GM13977 (cell line): ENCODE measurements at places on chromosomes 1 and 21.

GRCh38 chr1:101203820-101204540 is 32.8 kb upstream of the S1PR1 start:
- no peak for DNase-seq

DNA sequence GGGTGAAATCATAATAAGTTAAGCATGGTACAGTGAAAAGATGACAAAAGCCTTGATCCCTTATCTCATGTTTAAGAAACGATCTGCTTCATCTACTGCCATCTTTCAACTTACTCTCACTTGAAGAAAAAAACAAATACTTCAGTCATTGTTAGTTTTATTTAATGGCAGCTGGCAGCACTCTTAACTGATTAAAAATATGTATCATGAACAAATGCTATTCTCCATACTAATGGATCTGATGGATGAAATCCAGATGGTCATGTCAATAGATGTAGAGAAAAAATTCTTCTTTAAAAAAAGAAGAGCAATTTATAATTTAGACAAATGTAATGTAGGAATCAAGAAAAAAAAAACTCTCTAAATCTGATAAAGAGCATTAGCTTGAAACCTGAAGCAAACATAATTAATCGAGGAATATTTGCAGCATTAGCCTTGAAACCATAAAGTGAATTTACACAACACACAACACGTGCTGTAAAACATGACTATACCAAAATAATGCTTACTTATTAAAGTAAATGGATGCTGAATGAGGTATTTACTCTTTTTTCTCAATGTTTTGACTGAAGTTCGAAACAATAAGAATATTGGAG is 579.0 kb upstream of the ADAMTS5 start:
- DNase-seq: no peak

- no peak for DNase-seq
Measured at GRCh38 chr1:13956393-13956792, 256.4 kb downstream of the PRDM2 start.

DNA sequence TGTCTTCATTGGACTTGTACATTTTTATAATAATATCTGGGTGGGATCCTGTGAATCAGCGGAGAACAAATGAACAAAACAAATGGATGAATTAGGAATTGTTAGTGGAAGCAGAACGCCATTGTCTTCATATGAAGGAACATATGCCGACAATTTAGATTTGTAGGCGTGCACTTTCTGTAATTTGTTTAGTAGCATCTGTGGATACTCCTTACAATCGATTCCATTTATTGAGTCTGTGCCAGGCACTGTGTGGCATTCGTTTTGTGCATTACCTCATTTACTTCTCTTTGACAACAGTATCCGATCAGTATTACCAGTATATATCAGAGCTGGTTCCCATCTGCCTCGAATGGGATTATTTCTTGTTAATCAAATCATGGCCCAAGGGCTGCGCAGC is 61.9 kb downstream of the PRDM2 start:
- DNase-seq: no peak

GRCh38 chr1:115089420-115090185 is at the start of gene TSPAN2:
TSS of gene TSPAN2 (minus strand) at chr1:115089503. CDS start at chr1:115089432, 71 bp downstream.
- peak; percentile 63 for DNase-seq

DNA sequence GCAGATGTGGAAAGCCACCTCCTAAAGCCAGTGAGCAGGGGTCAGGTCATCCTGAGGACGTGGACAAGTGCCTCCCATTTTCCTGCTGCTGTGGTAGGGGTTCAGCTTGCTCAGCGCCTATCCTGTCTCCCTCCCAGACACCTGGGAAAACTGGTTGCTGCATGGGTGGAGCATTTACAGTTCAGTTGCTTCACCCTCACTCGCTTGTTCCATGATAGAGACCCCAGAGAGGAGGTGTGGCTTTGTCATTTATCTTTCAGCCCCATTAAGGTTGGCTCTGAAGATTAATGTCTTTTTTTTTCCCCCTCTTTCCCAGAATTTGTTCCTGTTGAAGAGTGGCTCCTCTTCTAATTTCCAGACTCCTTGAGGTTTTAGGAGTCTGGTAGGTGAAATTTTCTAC is 9.2 kb downstream of the VANGL1 start:
- no peak for DNase-seq

DNA sequence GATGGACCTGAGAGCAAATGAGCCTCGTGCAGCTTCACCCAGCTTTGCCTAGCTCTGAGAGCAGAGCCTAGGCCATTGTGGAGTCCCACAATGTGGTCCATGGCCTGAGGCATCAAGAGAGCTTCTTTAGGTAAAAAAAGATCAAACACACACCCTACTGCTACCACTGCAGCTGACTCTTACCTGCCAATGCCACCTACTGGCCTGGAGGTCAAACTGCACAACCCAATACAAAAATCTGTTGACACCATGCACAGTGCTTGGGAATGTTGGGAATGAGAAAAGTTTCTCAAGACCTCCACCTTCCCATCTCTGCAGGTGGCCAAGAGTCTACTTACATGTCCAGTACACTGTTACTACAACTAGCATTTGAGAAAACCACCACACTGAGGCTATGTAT is 60.6 kb downstream of the UCHL5 start:
- no peak for DNase-seq

GRCh38 chr1:180252638-180253536 is 22.8 kb downstream of the LHX4 start:
- peak; percentile 85 for DNase-seq

- DNase-seq: peak; percentile 65
Measured at GRCh38 chr1:209692745-209693504, 11.7 kb upstream of the HSD11B1 start.

DNA sequence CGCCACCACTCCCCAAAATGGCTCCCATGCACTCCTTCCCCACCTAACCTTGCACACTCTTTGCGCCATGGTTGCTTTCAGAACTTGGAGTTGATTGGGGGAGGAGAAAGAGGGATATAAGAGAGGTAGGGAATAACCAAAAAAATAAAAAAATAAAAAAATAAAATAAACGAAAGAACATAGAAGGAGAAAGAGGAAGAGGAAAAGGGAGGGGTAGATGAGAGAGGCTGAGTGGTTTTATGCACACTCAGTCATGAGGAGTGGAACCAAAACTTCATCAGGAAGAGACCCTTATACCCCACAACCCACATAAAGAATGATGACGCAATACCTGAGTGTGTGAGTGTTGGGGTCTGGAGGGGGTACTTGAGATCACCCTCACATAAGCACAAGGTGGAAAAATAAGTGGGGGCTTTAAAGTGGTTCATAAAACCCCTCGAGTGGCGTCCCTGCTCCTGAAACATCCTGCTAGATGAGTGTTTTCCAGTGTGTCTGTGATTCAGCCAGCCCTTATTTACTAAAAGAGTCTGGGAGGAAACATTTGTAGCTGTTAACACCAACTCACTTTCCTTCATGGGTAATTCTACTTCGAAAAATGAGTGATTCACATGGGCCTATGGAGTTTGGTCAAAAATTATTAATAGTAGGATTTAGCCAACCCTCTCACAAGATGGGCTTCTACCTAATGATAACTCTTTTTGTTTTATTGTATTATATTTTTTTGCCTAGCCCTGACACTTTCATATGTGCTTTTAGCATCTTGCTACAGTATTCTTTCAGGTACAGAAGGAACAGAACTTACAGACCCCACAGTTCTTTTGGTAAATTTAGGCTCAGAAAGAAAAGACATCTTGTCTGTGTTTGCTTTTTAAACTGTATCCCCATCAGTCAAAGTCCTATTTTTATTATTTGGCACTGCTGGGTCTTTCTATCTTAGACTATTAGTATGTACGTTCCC is 5.2 kb downstream of the SLAMF1 start:
- DNase-seq: no peak

DNA sequence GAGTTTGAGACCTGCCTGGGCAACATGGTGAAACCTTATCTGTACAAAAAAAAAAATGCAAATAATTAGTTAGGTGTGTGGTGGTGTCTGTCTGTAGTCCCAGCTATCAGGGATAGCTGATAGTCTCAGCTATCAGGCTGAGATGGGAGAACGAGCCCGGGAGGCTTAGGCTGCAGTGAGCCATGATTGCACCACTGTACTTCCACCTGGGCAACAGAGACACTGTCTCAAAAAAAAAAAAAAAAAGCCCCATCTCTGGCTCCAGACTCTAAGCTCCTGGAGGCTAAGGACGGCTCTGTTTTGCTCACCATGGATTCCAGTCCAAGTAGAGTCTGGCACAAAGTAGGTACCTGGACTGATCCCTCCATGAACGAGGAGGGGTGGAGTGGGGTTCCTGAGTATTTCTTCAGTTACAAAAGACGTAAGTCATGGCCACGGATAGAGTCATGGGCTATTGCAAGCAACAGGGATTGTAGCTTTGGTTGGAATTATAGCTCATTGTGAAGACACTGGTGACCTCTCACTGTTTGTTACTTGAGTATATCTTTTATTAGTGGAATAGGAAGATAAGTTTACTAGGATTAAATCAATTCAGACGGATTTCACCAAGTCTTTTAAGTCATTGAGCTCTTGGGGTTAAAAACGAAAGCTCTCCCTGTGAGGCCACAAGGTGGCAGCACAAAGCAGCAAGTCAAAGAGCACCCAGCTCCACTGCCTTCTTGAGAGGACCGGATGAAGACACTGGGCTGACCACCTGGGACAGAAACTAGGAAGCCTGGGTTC is 35.6 kb upstream of the TMEM61 start:
- peak; percentile 74 for DNase-seq

- no peak for DNase-seq
Measured at GRCh38 chr1:80158266-80158665, 1151.7 kb upstream of the ADGRL4 start.

DNA sequence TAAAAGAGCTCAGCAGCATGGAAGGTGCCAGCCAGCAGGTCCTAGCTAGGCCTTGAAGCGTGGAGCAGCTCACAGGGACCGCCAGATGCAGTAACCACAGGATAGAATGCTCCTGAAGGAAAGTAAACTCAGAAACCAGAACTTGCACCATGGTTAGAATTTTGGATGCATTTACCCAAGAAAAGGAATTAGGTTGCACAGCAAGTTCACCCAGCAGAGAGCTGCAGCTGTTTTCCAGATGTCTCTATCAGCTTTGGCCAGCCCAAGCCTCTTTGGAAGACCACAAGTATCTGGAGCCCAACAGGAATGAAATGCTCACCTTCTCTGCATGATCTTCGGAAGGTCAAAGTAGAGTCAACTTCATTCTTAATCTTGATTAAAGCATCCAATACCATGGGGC is 21.0 kb upstream of the ATP13A2 start:
- DNase-seq: no peak

DNA sequence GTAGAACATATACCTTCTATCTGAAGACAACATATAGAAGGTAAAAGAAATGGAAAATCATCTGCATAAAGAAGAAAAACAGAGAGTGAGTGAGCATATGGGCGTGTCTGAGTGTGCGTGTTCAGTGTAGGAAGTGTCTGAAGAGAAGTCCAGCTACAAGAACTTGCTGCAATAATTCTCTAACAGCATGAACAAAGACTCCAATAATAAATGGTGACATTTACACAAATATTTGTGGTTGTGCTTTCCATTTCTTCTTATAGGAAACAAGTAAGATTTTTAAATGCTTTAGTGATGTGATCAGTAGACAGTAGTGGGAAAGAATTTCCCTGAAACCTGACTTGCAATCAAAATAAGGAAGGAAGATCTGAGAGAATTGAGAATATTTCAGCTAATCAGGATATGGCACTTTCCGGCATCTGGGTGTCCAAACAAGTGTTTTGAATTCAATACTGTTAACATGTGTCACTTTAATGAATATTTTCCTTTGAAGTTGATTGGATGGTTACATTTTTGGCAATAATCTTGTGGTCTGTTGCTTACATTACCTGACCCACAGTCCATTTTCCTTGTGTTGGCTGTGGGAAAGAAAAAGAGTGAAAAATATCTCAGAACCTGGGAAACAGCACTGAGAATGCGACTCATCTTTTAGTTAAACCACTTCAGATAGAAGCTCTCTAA is 154.0 kb downstream of the TGFB2 start:
- DNase-seq: no peak

DNA sequence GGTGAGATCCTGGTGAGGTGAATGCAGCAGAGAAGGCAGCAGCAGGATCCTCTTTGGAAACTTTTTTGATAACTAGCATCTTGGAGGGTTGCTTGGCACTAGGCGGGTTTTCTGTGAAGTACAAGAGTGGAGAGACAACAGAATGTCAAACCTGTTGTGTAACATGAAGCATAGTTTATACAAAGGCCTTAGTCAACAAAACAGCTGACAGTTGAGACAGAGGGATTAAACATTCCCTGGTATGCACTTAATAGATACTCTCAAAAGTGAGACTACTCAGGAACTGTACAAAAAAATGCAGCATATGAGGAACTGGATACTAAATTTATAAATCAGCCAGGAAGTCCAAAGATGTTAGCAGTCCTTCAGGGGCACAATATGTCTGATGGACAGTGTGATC is 16.4 kb upstream of the CCDC17 start:
- DNase-seq: no peak

DNA sequence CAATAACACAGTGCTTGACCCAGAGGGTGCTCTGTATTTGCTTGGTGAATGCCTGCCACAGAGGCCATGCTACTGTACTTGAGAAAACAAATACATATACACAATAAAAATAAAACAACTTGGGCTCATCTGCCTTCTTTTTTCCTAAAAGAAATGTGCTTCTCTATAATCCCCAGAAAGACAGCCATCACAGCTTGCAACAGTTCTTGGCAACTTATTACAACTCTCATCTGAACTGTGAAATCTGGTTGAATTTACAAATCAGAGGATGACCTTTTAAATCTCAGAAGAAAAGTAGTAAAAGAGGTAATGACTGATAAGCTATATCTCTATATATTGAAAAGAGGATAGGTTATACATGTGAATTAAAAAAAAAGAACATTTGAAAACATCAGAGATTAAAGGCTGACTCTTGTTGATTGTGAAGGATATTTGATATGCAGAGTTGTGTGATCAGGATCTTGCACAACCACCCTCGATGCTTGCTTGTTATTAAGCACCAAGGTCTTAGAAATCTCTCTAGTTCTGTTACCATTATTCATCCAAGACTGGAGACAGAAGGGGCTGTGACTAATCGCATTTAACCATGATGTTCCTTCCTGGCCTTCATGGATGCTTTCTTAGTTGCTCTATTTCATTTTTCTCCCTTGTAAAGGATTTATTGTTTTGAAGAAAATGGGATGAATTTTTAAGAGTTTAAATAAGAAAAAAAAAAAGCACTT is 213.4 kb downstream of the APP start:
- no peak for DNase-seq

- DNase-seq: no peak
Measured at GRCh38 chr1:3891329-3891865, 8.7 kb downstream of the C1orf174 start.

GRCh38 chr1:57683037-57683942 is 259.4 kb upstream of the DAB1 start:
- DNase-seq: no peak

GRCh38 chr1:115544131-115544530 is 97.6 kb upstream of the VANGL1 start:
- DNase-seq: no peak

- DNase-seq: no peak
Measured at GRCh38 chr1:34983700-34984355, 1.3 kb downstream of the TMEM35B start.
